ENCODE measurements at places on chromosomes 5 and 9. TPM values are rescaled to one million over a fixed set of nuclear protein-coding genes. Genes with fewer than 3 reads are reported as not detected.

- no peak overlapping the region for H3K4me3 ChIP-seq
- H3K4me1 ChIP-seq, result no peaks in the 10 kb centered on the region
- no peaks in the 10 kb centered on the region for H3K36me3 ChIP-seq
- no peaks in the 10 kb centered on the region for H3K27me3 ChIP-seq
- no peak overlapping the region for H3K27ac ChIP-seq
These were observed 26.4 kb upstream of the ARHGAP26 start for GRCh38 chr5:142743592-142744441.

- no peak for DNase-seq
- peak within 1 kb of the TSS; percentile 98 for H3K27ac ChIP-seq
- no peaks in the 10 kb centered on the region for H3K36me3 ChIP-seq
- H3K4me3 ChIP-seq, result peak within 1 kb of the TSS; percentile 83
- peaks cover 30% of the 10 kb centered on the region for H3K4me1 ChIP-seq
These were observed at the start of gene NEK6 for GRCh38 chr9:124257844-124258606. NEK6 (plus strand) TSS chr9:124257949; CDS start chr9:124301965, 44,016 bp downstream.

DNA sequence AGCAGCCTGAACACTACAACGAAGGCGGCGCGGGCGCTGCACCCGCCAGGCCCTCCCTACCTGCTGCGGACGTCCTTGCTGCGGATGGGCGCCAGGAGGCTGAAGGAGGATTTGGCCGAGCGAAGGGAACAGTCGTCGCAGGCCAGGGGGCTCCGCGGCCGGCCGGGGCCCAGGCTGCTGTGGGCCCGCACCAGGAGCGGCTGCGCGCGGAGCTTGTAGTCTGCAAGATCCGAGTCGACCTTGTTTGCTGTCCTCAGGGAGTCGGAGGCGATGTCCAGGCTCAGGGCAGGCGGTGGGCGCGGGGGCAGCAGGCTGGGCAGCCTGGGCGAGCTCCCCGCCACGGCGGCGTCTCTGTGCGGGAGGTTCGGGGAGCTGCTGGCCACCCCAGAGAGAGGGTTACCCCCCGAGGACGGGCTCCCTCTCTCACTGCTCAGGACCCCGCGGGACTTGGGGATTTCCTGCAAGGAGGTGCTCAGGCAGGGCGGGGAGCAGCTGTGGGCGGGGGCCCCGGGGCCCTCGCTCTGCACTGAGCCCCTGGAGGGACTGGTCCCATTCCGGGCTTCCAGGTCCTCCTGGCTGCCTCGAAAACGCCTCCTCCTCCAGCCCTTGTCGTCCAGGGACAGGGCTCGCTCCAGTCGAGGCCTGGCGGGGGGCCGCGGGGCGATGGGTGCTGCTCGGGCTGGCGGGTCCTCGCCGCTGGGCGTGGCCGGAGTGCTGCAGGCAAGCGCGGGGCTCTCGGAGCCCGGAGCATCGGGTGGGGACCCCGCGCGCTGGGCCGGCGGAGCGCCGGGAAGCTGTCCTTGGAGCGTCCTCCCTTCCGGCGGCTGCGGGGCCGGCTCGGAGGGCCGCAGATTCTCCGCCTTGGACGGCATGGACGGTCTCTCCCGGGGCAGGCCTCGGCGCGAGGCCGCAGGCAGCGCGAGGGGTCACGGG lies 831 bp downstream of the INPP5E start:
- peak overlapping the region; percentile 56 for H3K4me3 ChIP-seq
- DNase-seq, result peak; percentile 57
- H3K36me3 ChIP-seq, result peaks cover 6% of the 10 kb centered on the region
- no peak overlapping the region for H3K27ac ChIP-seq

GRCh38 chr9:99436616-99437015 lies 214.5 kb downstream of the SEC61B start:
- no peak overlapping the region for H3K27ac ChIP-seq
- DNase-seq, result no peak
- H3K36me3 ChIP-seq, result no peaks in the 10 kb centered on the region
- no peaks in the 10 kb centered on the region for H3K27me3 ChIP-seq

GRCh38 chr9:138021251-138022056 lies 143.9 kb downstream of the CACNA1B start:
- DNase-seq, result no peak
- H3K36me3 ChIP-seq, result no peaks in the 10 kb centered on the region
- peaks cover 9% of the 10 kb centered on the region for H3K27me3 ChIP-seq
- no peak overlapping the region for H3K4me3 ChIP-seq
- no peak overlapping the region for H3K27ac ChIP-seq
- peaks cover 8% of the 10 kb centered on the region for H3K4me1 ChIP-seq

The ROPN1L gene
- total RNA-seq, result 1.3 TPM

DNA sequence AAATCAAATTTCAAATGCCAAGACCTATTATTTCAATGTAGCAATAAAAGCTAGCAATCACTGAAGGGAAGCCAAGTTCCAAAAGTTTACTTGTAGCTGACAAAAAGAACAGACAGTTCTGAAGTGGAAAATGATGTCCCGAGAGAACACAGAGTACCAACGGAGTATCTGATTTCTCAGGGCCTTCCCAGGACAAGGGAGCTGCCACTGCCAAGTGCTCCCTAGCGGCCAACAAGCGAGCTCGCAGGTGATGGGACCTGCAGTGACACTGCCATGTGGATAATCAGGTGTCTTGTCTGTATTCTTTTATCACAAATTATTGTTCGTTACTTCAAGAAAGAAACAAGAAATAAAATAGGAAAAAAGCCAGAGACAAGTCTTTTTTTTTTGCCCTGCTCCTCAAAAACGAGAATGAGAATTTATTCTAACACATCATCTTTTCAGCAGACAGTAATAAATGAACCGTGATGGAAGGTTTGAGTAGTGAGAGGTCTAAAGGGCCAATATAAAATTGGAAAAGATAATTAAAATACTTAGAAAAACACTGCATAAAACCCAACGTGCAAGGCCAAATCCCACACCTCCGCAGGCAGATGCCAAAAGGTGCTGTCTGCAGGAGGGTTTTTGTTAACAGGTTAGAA lies 159.4 kb downstream of the MYO10 start:
- no peaks in the 10 kb centered on the region for H3K36me3 ChIP-seq
- H3K27me3 ChIP-seq, result no peaks in the 10 kb centered on the region
- H3K4me3 ChIP-seq, result no peak overlapping the region
- no peak for DNase-seq

The ELAVL2 gene
- 0.19 TPM for total RNA-seq

GRCh38 chr9:38172586-38172985 lies 103.6 kb upstream of the SHB start:
- no peaks in the 10 kb centered on the region for H3K4me1 ChIP-seq
- no peaks in the 10 kb centered on the region for H3K36me3 ChIP-seq
- no peaks in the 10 kb centered on the region for H3K27me3 ChIP-seq
- DNase-seq, result no peak

DNA sequence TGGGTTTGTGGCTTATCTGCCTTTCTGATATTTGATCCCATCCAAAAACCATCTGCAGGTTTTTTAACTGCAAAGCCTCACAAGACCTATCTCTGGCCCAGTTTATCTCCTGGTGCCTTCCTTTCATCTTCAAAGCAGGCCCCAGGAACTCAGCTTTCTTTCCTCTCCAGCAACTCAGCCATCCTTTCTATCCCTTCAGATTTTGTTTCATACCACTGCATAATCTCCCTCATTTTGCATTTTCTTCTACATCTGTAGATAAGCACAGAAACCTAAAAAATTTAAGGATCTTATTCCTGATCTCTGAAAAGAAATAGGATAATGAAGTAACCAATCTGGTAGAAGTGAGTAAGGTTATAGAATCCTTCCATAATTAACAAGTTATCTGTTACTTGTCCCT lies 19.5 kb upstream of the ERCC6L2 start:
- no peaks in the 10 kb centered on the region for H3K27me3 ChIP-seq
- peaks cover 1% of the 10 kb centered on the region for H3K36me3 ChIP-seq
- H3K4me1 ChIP-seq, result no peaks in the 10 kb centered on the region
- no peak overlapping the region for H3K27ac ChIP-seq

DNA sequence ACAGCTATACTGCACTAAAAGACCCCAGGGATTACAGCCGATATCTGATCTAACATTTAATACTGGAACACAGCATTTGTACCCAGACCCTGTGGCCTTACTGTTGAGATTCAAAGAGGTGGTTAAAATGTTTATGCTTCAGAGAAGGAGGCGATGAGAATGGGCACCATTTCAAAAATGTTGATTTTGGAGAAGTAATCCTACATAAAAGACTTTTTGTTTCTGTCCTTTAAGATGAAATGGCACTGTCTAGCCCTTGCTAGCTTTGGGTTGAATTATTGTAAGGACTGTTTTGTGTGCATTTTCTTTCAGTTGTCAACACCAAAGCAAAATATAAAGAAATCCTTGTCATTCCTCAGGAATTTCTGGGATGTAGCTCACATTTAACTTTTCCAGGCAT lies 288.5 kb upstream of the ANKH start:
- DNase-seq, result no peak
- H3K27me3 ChIP-seq, result no peaks in the 10 kb centered on the region
- H3K27ac ChIP-seq, result no peak overlapping the region
- no peaks in the 10 kb centered on the region for H3K4me1 ChIP-seq
- H3K4me3 ChIP-seq, result no peak overlapping the region

GRCh38 chr5:140145818-140146522 lies 20.2 kb downstream of the IGIP start:
- H3K4me3 ChIP-seq, result no peak overlapping the region
- DNase-seq, result peak; percentile 61
- peaks cover 32% of the 10 kb centered on the region for H3K4me1 ChIP-seq
- H3K36me3 ChIP-seq, result no peaks in the 10 kb centered on the region

Measured in liver (tissue), 10 donors.